ENCODE measurements at places on chromosomes 12 and 14. TPM values are rescaled to one million over a fixed set of nuclear protein-coding genes. Genes with fewer than 3 reads are reported as not detected.

The DAO gene
- not detected for total RNA-seq

The CDCA4 gene
- 46.8 TPM for total RNA-seq

The FGF23 gene
- not detected for total RNA-seq

The PLEKHD1 gene
- not detected for total RNA-seq

The CHPT1 gene
- 50.1 TPM for total RNA-seq

The ANAPC7 gene
- 60.4 TPM for total RNA-seq

The B4GALNT1 gene
- 37.8 TPM for total RNA-seq

The RASSF9 gene
- total RNA-seq: 0.53 TPM

The OTUB2 gene
- 4.4 TPM for total RNA-seq

The PLEKHG7 gene
- 0.10 TPM for total RNA-seq

The PMEL gene
- total RNA-seq: 1.4 TPM

The TAS2R50 gene
- not detected for total RNA-seq

The NUAK1 gene
- 11.0 TPM for total RNA-seq

The SLC6A15 gene
- 1.9 TPM for total RNA-seq

The KCNC2 gene
- not detected for total RNA-seq

The IL26 gene
- total RNA-seq: not detected

The SAMD15 gene
- total RNA-seq: 2.2 TPM

The SMIM41 gene
- total RNA-seq: not detected

The SPIC gene
- not detected for total RNA-seq

The KCNMB4 gene
- total RNA-seq: 0.13 TPM

The KLHL33 gene
- not detected for total RNA-seq

The PIK3C2G gene
- not detected for total RNA-seq

The MMP19 gene
- 0.13 TPM for total RNA-seq

The KLRF1 gene
- not detected for total RNA-seq

The NGB gene
- total RNA-seq: not detected

The SERPINA9 gene
- total RNA-seq: not detected

The SIX6 gene
- not detected for total RNA-seq

The PDZRN4 gene
- not detected for total RNA-seq

The EML1 gene
- total RNA-seq: 43.3 TPM

The KLHL28 gene
- total RNA-seq: 5.4 TPM

The NOVA1 gene
- 5.3 TPM for total RNA-seq

The FLVCR2 gene
- total RNA-seq: 3.6 TPM

The TAS2R7 gene
- total RNA-seq: not detected

The CPSF6 gene
- 69.6 TPM for total RNA-seq

The DRAM1 gene
- 23.3 TPM for total RNA-seq

The KCNH3 gene
- 2.7 TPM for total RNA-seq

The ETFBKMT gene
- 0.64 TPM for total RNA-seq

The KRT79 gene
- 0.21 TPM for total RNA-seq

The KCNA5 gene
- total RNA-seq: not detected

The PRH2 gene
- total RNA-seq: not detected

The MYF5 gene
- total RNA-seq: not detected

The LRRC43 gene
- 0.27 TPM for total RNA-seq

The TTC7B gene
- 21.7 TPM for total RNA-seq

The FAM222A gene
- total RNA-seq: 3.8 TPM

The PRICKLE1 gene
- total RNA-seq: 0.73 TPM

The SERPINA10 gene
- not detected for total RNA-seq

The A2ML1 gene
- not detected for total RNA-seq

The KIF26A gene
- 2.8 TPM for total RNA-seq
